ENCODE measurements at places on chromosomes 3 and 15.

- no peak for DNase-seq
These were observed 15.7 kb downstream of the STARD5 start for GRCh38 chr15:81308260-81308659.

DNA sequence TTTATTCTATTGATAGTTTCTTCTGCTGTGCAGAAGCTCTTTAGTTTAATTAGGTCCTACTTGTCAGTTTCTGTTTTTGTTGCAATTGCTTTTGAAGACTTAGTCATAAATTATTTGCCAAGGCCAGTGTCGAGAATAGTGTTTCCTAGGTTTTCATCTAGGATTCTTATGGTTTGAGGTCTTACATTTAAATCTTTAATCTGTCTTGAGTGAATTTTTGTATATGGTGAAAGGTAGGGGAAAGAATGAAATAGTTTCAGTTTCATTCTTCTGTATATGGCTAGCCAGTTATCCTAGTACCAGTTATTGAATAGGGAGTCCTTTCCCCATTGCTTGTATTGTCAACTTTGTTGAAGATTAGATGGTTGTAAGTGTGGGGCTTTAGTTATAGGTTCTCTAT lies 10.6 kb upstream of the GCSAM start:
- DNase-seq: no peak

GRCh38 chr3:151321526-151321925 lies 4.9 kb upstream of the GPR87 start:
- DNase-seq: no peak

DNA sequence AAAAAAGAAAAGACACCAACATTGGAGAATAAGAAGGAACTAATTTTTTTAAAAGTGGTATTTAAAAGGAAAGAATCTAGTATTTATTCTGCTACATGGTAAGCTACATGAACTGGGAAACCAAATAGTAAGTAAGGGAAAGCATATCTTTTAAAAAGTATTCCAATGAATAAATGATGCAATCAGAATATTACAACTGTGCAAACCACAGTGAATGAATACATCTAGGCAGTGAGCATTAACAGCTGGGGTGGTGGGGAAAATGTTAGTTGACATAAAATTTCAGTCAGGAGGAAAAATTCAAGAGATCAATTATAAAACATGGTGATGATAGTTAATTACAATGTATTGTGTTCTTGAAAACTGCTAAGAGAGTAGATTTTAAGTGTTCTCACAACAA lies 16.9 kb downstream of the ICE2 start:
- no peak for DNase-seq

DNA sequence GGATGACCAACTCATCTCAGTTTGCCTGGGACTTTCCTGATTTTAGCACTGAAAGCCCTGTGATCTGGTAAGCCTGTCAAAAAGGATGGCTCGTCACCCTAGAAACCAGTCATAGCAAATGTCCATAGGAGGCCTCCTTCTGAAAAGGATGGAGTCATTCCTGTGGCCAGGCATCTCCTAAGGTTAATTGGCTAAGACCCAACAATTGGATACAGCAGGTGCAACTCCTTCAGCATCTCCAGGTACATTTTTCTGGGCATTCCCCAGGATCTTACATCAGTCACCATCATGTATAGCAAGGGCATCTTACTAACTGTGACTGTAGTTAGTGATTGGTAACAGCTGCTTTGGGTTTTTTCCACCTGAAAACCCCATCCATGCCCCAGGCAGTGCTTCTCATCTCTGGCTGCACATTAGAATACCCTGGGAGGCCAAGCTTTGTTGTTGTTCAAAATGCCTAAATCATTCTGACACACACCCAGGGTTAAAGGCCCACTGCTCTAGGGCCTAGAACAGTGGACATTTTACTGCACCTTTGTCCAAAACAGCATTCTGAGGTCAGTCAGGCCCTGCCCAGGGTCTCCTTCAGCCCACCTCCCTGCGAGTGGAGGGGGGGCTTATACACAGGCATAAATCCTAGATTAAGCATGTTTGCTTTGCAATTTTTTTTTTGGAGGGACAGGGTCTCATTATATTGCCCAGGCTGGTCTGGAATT lies 28.3 kb upstream of the GALNT15 start:
- no peak for DNase-seq
